ENCODE measurements at places on chromosomes 1 and 21.
A peak's percentile ranks its signal among the peaks of the same experiment; 100 is the strongest.

GRCh38 chr1:234987415-234988154 lies 141.1 kb downstream of the TOMM20 start:
- peak; percentile 53 for DNase-seq

DNA sequence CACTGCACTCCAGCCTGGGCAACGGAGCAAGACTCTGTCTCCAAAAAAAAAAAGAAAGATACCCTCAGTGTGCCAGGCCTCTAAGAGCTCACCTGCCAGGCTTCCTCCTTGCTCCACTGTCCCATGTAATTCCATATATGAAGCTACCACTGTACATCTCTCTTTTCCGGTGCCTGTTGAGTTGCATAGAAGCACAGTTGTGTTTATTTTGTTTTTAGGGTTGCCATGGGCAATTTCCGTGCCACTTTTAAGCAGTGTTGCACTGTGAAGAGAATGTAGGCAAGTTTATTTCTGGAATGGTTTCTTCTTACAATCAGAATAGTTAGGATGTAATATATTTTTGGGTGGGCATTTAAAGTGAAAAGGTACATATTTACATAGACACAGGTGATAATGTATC lies 23.3 kb downstream of the MR1 start:
- DNase-seq, result no peak

DNA sequence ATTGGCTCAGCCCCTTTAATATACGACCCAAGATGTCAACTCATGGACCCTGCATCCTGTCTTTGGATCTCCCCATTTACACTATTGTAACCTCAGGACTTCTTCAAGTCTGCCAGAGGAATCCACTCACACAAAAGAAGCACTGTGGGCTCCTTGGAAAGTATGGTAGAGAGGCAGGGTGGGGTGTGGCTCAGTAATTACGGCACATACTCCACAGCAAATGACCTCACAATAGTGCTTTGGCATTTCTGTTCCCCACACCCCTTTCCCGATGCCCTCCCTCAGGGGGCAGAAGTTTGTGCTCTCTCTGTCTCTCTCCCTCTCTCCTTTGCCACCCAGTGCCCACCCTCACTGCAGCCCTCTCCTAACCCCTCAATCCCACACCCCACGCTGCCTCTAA lies 27.8 kb upstream of the IFNAR2 start:
- no peak for DNase-seq

DNA sequence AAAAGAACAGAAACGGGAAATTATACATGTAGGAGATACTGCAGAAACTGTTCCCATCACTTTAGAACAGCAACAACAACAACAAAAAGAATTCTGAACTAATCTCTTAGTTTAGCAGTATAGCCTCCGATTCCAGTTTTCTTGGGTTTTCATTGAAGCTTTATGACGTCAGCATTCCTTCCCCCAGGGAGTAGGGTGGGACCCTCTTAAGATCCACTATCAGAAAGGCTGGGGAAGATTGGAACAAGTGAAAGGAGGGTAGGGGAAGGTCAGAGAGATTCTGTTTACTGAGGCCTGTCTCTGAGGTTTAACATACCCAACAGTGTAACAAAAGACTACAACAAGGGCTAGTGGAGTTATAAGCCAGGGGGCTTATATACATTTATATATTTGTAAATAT lies 121.4 kb upstream of the OLFM3 start:
- DNase-seq, result no peak

GRCh38 chr1:29286194-29286767 lies 50.0 kb downstream of the PTPRU start:
- DNase-seq, result no peak

- DNase-seq, result peak; percentile 70
Observed at GRCh38 chr1:94327001-94327690, 89.8 kb upstream of the ARHGAP29 start.

DNA sequence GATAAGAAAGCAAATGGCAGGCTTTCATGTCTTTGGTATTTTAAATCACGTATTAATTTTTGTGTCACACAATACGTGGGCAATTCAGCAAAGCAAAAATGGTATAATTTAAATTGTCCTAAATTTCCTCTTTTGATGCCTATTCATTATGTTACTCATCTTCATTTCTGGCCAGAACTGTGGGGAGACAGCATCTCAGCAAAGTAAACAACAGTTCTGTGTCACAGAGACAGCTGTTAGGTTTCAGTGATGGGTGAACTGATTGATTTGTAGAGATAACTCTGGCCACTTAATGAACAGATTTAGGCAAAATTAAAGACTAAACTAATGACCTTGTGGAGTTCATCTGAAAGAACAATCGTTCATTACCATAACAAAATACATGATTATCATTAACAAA lies 49.2 kb downstream of the FH start:
- DNase-seq, result no peak

GRCh38 chr1:15939181-15940109 lies 36.5 kb downstream of the ZBTB17 start:
- DNase-seq, result no peak

- DNase-seq, result no peak
Observed at GRCh38 chr1:9418851-9419250, 120.4 kb upstream of the SLC25A33 start.

GRCh38 chr1:50637460-50637859 lies 214.2 kb upstream of the DMRTA2 start:
- DNase-seq, result no peak

DNA sequence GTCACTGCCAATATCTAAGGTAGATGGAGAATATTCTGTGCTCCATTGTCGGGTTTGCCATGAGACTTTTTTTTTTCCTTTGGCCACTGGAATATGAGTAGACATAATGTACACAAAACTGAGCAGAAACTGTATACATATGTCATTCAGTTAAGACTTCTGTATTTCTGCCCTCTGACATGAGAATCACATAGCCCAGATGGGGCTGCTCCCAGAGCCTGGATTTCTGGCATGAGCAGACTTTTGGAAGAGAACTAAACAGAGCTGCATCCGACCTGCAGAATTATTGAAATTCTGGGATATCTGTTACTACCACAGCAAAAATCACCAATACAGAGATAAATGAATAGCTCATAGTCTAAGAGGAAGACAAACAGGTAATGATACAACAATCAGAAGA lies 62.3 kb downstream of the DAB1 start:
- DNase-seq, result no peak

- no peak for DNase-seq
Observed at GRCh38 chr21:36159356-36159921, 2.8 kb downstream of the DOP1B start.

GRCh38 chr1:66489972-66490601 lies 43.9 kb upstream of the SGIP1 start:
- DNase-seq, result no peak

DNA sequence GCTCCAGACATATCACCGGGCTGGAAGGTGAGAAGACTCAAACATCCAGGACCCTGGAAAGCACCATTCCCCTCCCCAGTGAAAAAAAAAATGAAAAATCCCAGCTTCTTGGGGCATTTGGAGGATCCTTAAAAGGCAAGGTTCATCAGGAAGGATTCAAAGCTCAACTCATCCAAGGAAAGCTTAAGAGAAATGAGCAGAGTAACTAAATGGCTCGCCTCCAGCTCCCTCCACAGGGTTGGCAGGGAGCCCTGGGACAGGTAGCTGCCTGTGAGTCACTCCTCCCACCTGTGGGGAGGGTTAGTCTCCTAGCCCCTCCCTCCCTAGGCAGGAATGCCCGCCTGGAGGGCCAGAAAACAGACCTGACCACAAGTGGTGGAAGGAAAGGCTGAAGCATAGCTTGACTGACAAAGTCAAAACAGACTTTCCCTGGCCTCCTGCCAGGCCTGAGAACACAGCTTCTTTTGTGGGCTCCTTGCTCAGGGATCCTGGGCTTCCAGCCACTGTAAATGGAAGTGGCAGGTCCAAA lies 712 bp upstream of the LAMB3 start:
- peak; percentile 72 for DNase-seq

- no peak for DNase-seq
Observed at GRCh38 chr1:86370601-86371022, 25.5 kb downstream of the ODF2L start.

DNA sequence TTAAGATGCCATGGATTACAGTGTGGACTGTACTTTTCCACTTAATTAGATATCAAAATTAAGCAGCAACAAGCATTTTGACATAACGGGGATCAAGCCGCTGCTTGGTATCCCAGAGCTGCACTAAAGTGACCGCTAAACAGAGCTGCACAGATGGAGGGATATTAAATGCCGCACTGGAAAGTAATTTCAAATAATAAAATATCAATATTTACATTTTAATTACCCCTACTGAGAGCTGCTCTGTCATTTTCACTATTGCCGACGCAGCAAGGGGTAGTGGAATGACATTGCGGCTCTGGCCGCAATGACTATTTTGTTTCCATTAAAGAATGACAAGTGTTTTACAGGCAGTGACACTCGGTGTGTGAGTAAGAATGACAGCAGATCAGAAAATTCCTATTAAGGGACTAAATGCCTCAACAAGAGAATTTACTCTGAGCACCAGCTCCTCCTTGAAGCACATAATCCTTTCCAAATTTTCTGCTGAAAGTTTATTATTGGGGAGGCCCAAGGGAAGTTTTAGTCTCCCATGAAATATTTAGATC lies 109.1 kb upstream of the USH2A start:
- no peak for DNase-seq

- DNase-seq, result no peak
Observed at GRCh38 chr1:206002871-206003801, at the start of gene RAB7B. RAB7B (minus strand) TSS chr1:206003395; CDS start chr1:205994135, 9,260 bp downstream.

DNA sequence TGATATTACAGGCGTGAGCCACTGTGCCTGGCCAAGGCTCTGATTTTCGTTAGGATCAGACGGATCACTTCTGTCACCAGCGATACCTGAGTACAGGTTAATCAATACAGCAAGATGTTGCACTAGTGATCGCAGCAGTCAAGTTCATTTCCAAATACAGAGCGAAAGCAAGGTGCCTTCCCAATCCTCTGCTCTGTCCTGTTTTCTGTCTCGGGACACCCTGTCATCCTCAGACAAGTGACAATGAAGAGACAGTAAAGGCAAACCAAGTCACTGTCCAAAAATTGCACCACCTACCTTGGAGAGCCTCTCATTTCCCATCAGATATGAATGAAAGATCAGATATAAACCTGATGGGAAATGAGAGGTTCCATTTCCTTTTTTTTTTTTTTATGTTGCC lies 5.6 kb upstream of the CLDN14 start:
- no peak for DNase-seq

GRCh38 chr1:25435397-25436108 lies 4.9 kb downstream of the MACO1 start:
- no peak for DNase-seq

- peak; percentile 72 for DNase-seq
Observed at GRCh38 chr1:44808063-44808937, at the start of gene BTBD19. BTBD19 (plus strand) TSS chr1:44808523; CDS start chr1:44808821, 298 bp downstream.
